ENCODE measurements at places on chromosomes 13 and 19.

GRCh38 chr13:48401480-48401879 is 11.4 kb downstream of the LPAR6 start:
- DNase-seq: no peak

DNA sequence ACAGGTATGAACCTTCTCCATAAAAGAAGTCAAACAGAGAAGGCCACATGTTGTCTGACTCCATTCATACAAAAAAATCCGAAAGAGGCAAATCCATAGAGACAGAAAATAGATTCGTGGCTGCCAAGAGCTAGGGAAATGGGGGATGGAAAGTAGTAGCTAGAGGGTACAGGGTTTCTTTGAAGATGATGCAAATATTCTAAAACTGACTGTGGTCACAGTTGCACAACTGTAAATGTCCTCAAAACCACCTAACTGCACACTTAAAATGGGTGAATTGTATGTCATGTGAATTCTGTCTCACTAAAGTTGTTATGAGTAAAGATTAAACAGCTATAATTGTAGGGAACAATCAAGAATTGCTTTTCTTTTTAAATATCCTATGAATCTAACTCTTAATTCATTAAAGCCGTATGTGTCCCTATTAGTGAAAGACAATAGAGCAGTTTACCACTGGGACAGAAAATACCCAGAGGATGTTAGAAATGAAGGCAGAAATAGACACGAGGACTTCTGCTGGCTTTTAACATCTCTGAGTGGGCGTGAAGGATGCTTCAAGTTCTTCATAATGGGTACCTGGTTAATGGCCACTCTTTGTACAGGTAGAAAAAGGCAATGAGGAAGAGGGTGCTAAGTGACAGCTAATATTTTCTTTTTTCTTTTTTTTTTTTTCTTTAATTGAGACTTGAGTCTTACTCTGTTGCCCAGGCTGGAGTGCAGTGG is 21.2 kb downstream of the INSR start:
- DNase-seq: peak; percentile 40

DNA sequence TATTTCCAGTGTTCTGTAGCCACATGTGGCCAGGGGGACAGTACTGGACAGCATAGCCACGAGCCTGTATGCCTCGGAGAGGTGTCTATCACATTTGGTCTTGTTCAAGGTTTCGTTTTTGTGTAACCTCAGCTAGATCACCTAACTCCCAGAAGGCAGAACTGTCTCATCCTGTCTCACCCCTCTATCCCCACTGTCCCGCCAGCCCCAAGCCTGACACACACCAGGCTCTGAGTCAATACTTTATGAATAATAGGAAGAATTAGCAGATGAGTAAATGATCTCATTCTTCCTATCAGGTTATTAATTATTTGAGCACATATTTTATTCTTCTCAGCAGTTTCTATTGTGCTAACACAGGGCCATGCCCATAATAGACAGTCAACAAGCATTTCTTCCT is 132.2 kb downstream of the NUFIP1 start:
- DNase-seq: no peak

GRCh38 chr19:49924004-49924880 is 4.8 kb upstream of the ATF5 start:
- DNase-seq: no peak

- DNase-seq: no peak
Measured at GRCh38 chr19:36152352-36153091, at the start of gene COX7A1. Gene COX7A1, minus strand, starts transcription at chr19:36152447. Its CDS starts 40 bp downstream, at chr19:36152407.

DNA sequence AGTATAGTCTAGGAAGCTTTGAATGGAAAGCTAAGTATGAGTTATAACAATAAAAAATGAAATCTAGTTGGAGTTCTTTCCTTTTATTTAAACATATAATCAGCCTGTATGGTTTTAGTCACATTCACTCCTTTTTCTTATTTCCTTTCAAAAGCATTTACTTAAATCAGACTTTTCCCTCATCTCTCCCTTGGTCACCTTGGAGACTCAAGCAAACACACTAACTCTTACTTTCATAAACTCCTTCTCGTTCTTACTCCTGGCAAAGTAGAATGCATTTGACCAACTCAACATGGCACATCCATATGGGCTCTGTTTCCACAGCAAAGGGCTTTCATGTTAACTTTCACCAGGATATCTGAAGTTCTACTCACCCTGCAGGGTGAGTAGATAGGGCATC is 400.0 kb downstream of the LMO7 start:
- DNase-seq: no peak

GRCh38 chr13:74171641-74172040 is 37.4 kb upstream of the KLF12 start:
- no peak for DNase-seq

DNA sequence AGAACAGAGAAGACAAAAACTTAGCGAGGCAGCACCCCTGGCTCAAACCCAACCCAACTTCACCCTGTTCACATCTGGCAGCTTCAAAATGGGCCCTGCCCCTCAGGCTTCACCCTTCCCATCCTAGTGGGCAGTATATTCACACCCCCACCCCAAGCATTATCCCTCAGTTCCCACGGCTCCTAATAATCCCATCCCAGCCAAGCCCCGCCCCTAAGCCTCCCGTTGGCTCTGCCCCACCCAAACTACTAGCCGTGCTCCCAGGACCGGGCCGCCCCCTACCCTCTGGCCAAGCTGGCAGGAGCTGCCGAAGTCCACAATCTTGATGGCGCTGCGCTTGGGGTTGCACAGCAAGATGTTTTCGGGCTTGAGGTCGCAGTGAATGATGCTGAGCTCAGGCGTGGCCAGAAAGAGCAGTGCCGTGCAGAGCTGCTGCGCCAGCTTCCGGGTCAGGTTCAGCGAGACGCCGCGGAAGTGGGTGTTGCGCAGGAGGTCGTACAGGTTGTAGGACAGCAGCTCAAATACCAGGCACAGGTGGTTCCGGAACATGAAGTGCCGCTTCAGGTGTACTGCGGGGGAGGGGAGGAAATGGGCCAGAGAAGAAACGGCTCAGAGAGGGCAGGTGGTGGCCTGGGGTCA is 5.8 kb downstream of the DYRK1B start:
- DNase-seq: no peak

DNA sequence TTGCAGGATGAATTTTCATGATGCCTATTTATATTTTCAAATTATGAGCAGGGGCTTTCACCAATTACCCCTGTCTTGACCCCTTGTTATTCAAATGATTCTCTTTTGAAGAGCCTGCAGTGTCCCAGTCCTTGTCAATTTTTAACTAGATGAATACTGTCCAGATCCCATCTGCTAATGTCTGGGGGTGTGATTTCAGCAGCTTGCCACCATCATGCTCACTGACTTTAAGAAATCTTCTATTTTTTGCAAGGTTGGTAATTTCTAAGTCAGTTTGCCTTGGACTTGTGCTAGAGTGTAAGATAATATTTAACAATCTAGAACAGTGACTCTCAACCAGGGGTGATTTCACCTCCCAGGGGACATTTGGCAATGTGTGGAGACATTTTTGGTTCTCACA is 106.0 kb downstream of the CACNA1A start:
- DNase-seq: no peak

- DNase-seq: no peak
Measured at GRCh38 chr13:36352350-36352749, 6.2 kb upstream of the SPART start.

GRCh38 chr19:30089086-30089665 is 147.1 kb downstream of the URI1 start:
- DNase-seq: no peak
